ENCODE measurements at places on chromosomes 3 and 15.

DNA sequence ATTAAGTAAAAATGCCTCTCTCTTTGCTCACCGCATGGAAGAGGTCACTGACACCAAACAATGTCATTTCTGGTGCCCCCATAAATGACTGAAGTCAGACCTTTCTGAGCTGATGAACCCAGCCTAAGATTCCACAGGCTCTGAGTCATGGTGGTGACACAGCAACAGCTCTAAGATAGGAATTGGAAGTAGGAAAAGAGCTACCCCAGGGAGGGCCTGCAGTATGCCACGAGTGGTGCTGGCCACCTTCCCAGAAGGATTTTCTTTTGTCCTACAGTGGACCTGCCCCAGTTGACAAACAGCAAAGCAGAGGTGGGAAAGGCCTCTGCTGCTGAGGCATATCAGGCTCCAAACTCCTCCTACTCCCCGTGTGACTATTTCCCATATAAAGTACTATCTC lies 208.1 kb downstream of the MINAR1 start:
- peak; percentile 90 for DNase-seq

DNA sequence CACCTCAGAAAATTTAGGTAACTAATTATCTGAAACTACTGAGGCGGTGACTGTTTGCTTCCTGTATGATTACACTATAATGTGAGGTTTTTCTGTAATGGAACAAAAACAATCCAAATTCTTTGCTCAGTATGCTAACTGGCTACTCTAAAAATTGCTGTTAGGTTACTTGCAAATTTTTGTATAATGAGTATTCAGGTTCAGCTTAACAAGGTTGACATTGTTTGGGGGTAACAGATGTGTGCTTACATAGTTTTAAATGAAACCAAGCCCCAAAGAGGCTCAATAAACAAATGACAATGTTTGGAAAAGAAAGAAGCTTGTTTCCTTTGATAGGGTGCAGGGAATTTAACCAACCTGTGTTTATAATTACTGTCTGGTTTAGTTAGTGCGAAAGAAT lies 414.5 kb upstream of the MDFIC2 start:
- peak; percentile 16 for DNase-seq

GRCh38 chr3:162295323-162295983 lies 798.8 kb downstream of the OTOL1 start:
- DNase-seq: peak; percentile 79

DNA sequence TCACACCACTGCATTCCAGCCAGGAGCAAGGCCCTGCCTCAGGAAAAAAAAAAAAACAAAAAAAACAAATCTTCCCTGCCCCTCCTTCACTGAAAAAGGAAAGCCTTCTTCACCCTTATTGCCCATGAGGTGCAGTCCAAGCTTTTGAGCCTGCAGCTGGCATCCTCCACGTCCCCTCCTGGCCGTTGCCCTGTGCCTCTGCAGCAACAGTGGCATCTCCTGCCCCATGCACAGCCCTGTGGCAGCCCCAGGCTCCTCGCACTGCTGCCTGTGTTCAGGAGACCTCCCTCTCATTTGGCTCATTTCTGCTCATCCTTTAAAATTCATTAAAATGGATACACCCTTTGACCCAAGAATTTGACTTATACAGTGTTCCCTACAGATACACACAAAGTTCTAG lies 72.7 kb upstream of the PLXNA1 start:
- no peak for DNase-seq

DNA sequence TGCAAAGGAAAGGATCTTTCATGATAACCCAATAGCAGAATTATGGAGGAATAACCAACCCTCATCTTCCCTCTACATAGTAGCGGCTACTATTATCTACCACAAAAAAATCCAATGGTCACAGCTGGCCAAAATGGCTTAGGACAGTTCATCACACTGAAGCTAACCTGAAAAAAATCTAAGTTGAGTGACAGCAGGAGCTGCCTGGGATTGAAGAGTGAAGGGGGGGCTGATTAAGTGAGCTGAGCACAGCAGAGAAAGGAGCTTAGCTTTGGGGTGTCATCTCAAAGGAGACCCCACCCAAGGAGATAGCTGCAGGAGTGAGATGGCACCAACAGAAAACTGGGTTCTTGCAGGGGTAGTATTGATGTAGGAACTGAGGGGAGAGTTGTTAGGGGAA lies 33.6 kb downstream of the CCNL1 start:
- no peak for DNase-seq

GRCh38 chr15:28109626-28110455 lies 10.7 kb upstream of the OCA2 start:
- no peak for DNase-seq

GRCh38 chr3:72413228-72413627 lies 435.0 kb downstream of the SHQ1 start:
- no peak for DNase-seq

- no peak for DNase-seq
Measured at GRCh38 chr3:32262201-32262600, 23.7 kb downstream of the CMTM8 start.

DNA sequence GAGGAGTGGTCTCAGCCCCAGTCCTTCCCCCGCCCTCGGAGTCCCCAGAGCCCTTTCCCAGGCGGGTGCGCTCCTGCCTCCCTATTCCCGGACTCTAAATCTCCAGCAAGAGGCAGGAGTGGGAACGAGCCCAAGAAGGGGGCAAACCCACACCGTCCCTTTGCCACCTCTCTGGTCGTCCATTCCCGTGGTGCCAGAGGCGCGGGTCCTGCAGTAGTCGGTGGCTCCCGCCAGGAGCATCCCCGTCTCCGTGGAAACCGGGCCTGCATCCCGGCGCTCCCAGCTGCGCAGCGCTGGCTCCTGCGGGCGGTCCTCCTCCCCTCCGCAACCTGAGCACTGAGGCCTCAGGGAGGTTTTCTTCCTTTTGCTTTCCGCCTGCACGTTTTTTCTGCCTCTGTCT lies 44.8 kb downstream of the LHFPL4 start:
- DNase-seq: no peak

DNA sequence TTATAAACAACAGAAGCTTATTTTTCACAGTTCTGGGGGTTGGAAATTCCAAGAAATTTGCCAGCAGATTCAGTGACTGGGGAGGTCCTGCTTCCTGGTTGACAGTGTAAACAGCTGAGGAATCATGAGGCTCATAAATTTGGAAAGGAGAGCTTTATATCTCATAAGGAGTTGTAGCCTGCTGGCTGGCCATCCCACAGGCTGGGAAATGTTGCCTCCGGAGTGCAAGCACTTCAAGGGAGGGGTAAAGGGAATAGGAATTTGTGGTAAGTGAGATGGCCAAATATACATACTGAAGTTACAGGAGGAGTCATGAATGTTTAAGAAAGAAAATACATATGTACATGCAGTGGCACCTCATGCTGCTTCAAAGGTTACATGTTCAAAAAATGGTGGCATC lies 217.2 kb upstream of the CBLB start:
- DNase-seq: no peak

GRCh38 chr3:4981294-4981664 lies 2.0 kb downstream of the BHLHE40 start:
- DNase-seq: no peak

DNA sequence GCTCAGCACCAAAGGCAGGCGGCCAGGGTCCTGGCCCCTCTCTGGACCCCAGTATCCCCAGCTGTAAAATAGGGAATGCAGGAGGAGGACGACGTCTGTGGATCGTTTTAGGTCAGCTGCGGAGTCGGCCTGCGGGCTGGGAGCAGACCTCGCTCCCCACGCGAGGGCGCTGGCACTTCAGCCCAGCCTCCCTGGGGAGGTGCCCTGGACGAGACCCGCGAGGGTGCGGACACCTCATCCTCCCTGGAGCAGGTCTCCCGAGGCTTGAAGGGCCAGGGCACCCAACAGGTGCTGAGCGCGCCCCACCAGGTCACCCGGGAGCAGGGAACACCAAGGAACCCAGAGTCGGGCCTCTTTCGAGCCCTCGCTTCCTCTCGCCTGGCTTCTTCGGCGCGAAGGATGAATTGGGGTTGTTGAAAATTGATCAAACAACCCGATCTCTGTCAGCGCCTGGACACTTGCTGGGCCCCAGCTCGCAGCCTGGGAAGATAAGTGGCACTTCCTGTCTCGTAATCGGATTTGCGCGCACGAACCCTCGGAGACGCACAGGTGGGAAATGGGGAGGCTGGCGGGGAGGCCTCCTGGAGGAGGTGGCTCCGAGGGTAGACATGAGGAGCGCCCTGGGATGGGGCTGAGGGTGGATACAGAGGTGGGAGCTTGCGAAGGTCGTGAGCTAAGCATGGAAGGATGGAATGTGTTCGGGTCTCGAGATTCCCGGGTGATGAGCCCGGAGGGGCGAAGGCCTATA lies 588 bp upstream of the VIPR1 start:
- DNase-seq: peak; percentile 27

GRCh38 chr3:108312656-108313055 lies 16.3 kb downstream of the HHLA2 start:
- DNase-seq: peak; percentile 19

- DNase-seq: no peak
Measured at GRCh38 chr3:14775011-14775410, 43.8 kb upstream of the FGD5 start.

GRCh38 chr3:60754617-60755016 lies 496.6 kb downstream of the FHIT start:
- peak; percentile 46 for DNase-seq

GRCh38 chr3:171680726-171681411 lies 129.4 kb downstream of the PLD1 start:
- no peak for DNase-seq

- DNase-seq: no peak
Measured at GRCh38 chr3:120416868-120417267, 33.9 kb downstream of the FSTL1 start.

GRCh38 chr15:99906793-99907192 lies 173.6 kb upstream of the LYSMD4 start:
- DNase-seq: no peak

GRCh38 chr3:128253150-128253549 lies 99.9 kb downstream of the EEFSEC start:
- DNase-seq: no peak

- no peak for DNase-seq
Measured at GRCh38 chr15:61910839-61911369, 149.3 kb downstream of the VPS13C start.

DNA sequence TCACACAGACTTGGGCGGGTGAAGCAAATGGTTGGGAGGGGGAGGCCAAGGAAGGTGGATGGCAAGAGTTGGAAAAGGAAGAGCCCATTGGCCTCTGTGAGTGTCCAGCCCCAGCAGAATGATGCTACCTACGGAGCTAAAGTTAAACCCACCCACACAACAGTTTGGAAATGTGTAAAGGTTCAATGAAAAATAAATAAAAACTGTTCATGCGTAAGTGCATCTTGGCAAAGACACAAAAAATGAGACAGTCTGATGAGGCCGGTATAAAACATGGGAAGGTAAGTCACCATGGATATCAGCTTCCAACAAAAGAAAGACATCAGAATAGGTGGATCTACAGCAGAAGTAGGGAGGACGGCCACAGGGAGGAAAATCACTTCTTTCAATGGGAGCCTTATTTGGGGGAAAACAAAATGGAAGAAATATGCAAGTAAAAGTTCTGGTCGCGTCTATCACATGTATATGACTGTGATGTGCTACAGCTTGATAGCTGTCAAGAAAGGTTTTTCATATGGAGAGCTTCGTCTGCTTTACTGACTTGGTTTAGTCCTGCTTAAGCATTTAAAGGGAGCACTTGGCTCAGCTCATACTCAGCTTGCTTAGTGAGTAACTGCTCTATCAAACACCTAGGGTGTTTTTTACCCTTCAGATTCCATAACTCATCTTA lies 82.8 kb downstream of the TIGIT start:
- no peak for DNase-seq

Data from AG08395 (cell line).